ENCODE measurements at places on chromosomes 4 and X. TPM values are rescaled to one million over a fixed set of nuclear protein-coding genes. Genes with fewer than 3 reads are reported as not detected.

ZNF157 gene
- polyA plus RNA-seq, result 0.61 TPM

DNA sequence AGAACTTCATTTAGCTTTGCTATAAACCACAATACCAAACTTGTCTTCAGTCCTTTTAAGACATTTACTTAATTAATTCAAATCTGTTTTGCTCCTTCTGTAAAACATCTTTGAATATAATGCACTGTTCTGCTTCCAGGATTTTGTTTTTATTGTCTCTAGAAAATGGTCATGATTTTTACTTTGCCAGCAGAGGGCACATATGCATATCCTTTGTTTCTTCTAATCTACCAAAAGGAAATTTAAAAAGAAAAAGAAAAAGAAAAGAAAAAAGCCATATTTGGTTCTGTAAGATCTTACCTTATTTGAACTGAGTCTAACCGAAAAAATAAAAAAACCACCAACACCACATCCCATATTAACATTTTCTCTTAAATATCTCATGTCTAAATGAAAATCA lies 101.9 kb upstream of the CCSER1 start:
- DNase-seq, result no peak

DNA sequence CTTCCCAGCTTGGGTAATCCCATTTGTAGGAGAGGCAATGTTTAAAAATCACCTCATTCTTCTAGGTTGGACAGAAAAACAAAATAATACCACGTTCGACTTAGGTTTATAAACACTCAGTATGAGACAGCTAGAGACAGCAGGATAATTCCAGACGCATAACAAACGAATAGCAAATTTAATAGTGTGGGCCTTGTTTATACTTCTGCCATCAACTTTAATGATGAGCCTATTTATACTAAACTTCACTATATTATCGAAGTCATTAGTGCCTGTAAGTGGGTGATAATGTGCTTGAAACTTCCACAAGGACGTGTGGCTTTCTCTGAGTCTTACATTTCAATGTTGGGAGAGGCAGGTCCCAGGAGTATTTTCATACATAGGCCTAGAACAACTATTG lies 255.7 kb upstream of the PPARGC1A start:
- DNase-seq, result no peak

DNA sequence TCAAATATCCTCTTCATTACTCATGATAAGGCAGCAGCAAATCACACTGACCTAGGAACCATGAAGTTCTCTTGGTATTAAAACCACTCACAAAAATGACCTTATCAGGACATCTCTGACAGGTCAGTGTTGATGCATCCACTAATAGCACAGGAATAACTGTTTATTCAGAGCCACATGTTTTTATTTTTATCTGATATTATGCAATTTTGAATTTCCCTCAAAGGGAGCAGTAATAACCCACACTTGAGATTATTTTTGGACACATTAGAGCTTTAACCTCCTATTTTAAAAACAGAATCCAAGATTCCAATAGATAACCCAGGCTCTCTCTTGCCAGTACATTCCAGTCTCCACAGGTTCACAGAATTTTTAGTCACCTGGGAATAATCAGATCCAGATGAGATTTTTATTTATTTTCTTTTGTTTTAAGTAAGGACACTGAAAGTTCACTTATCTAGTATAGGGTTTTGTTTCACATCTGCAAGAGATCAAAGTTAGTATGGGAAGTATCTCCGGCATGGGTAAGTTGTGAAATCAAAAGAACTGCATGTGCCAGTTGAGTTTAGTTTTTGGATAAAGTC lies 36.3 kb upstream of the MYOZ2 start:
- no peak for DNase-seq

DNA sequence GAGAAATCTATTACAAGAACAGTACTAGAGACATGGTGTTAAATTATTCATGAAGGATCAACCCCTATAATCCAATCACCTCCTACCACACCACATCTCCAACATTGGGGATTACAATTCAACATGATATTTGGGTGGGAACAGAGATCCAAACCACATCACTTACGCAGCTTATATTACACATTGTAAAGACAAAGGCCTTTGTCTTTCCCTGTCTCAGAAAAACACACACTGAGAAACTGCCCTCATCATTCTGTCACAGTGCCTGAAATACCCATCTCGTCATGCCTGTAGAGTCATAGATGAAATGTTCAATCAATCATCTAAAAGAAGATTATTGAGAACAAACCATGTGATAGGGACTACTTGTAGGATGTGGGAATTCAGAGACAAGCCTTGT lies 558.8 kb upstream of the GRIA3 start:
- DNase-seq, result no peak

DNA sequence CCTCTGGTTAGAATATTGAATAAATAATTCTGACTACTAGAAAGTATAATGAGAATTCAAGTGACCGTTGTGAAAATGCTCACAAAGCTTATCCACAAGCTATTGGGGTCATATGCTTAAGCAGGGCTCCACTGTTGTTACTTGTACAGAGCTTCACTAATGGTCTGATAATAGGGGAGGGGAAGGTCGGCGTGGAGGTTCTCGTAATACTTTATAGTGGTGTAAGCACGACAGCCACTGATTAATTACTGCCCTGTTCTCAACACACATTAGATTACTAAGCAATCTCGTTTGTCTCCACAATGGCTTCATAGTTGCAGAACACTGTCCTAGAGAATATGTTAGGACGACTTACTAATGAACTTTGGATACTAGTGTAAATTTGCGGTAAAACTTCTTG lies 11.6 kb downstream of the UNC5C start:
- no peak for DNase-seq

DNA sequence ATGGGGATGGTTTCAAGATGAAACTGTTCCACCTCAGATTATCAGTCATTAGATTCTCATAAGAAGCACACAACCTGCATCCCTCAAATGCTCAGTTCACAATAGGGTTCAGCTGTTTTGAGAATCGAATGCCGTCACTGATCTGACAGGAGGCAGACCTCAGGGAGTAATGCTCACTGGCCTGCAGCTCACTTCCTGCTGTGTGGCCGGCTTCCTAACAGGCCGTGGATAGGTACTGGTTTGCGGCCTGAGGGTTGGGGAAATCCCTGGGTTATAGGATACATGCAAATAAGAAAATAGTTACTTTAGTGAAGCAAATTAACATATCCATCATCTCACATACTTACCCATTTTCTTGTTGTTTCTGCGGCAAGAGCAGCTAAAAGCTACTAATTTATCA lies 160.4 kb downstream of the MAD2L1 start:
- DNase-seq, result no peak

DNA sequence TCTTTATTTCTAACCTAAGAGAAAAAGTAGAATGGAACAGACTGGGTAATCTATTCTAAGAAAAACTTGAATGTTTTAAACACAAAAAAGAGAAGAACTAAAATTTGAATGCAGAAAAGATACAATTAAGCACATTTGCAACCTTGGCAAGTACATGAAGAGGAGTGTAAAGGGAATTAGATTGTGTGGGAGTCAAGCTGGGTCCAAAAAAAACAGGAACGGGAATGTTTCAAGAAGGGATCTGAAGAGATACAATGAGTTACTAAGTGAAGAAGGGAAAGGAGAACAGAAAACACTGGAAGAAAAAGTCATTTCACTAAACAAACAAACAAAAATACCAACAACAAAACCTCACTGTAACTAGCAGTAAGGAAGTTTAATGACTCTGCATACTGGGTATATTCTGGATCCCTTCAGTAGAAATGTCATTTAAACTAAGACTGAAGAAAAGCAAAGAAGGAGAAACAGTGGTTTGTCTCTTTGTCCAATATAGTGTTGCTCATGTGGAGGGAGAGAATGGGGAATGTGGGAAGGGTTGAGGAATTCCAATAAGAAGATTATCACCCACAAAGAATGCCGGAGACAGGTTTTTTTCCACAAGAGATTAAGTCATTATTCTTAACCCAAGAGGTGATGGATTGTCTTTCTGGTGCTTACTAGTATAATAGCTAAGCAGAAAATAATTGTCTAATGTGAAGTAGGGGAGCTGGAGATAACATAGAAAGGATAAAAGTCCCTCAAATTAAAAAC lies 50.4 kb upstream of the PTPN13 start:
- no peak for DNase-seq
